ENCODE measurements at places on chromosomes 2 and 18.

GRCh38 chr2:45342-46130 lies 769 bp downstream of the FAM110C start:
- DNase-seq, result no peak

DNA sequence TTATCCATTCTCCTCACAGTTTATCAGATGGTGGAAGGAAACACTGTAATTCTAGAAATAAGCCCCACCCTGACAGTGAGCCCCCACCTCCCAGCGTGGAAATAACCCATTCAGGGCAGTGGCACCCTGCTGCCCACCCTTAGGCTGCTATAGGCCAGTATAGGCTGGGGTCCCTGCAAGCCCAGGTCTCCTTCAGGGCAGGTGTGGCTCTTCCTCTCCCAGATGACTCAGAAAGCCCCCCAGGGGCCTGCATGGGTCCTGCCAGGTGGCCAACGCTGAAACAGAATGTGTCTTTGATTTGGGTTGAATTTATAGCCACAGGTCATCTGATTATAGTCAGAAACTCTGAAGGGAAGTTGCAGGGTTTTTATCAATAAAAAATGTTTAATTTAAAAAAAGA lies 136.4 kb downstream of the SH3RF3 start:
- DNase-seq, result no peak

GRCh38 chr18:79506191-79507075 lies 110.7 kb downstream of the NFATC1 start:
- no peak for DNase-seq

GRCh38 chr2:31693882-31694281 lies 113.1 kb upstream of the SRD5A2 start:
- DNase-seq, result no peak

DNA sequence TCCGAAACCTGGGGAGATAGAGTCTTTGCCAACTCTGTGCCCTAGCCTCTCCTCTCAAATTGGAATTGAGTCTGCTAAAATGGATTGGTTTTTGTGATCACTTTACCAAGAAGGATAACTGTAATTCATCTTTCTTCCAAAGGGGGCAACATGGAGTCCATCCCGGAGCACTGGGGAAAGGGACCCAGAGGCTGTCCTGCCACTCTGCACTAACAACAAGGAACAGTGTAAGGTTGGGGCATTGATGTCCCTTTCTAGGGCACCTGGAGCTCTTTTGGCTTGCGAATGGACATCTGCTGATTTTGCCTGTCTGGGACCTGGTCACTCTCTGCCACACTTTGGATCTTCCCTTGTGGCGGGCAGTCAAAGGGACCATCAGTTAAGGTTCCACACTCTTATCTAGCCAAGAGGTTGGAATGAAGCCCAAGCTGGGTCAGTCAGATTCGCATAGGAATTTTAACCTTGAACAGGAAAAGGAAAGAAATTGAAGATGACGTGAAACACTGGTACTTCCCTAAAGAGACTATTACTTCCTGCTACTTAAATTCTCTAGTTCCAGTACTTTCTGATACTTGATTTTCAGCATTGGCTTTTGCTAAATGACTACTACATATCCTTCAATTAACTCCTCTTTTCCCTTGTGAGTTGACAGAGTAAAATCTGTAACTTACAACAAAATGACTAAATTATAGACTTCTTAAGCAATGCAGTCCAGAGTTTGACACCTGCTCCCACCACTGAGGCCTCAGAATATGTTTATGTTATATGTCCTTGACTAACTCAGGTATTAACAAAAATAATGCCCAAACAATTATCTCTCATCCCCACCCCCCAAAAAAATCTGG lies 64.7 kb upstream of the KLF7 start:
- no peak for DNase-seq

DNA sequence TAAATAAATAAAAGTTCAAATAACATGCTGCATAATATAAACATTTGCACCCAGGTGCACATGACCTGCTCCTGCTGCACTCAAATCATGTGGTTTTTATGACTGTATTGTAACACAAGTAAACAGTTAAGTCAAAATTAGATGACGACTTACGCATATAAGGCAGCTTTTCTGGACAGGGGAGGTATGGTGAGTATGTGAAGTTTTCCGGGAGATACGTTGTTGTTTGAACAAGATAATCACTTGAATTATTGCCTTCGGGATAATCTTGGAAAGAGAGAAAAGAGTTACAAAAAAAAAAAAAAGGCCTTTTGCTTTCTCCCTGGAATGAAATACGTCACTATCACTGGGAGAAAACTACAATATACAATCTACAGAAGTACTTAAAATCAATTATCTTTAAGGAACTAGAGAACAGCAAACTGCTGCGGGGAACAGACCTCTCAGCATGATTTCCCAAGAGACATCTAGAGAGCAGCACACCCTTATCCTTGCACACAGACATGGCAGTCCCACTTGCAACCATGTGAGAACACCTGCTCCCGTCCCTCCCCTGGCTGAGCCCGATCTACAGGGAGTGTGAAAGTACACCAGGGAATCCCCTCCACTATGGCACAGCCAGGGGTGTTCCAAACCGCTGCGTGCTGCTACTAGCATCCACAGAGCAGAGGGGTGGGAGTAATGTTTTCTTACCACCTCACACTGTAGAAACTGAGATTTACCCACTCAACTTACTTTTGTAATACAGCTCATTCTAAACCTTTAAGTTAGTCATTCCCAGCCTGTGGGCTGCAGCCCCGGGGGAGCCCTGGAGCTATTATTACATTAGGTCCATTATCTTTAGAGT lies 26.3 kb downstream of the B4GALT6 start:
- DNase-seq, result no peak

DNA sequence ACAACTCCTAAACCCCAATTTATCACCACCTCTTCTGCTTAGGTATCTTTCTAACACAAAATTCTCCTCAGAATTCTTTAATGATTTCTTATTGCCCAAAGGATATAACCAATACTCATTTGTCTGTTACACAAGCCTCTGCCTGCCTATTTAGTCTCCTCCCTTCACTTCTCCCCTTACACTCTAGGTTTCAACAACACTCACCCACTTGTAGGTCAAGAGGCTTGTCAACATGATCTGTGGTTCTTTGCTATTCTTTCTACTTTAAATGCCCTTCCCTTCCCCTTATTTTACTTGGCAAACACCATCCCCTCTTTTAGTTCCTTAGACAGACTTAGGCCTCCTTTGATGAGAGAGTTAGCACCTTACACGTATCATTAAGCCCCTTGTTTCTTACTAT lies 69.0 kb upstream of the C2orf15 start:
- DNase-seq, result no peak

- DNase-seq, result no peak
Observed at GRCh38 chr2:46521215-46521683, 41.9 kb downstream of the TMEM247 start.

Data from effector CD8-positive, alpha-beta T cell (primary cell).